ENCODE measurements at places on chromosomes 11 and 22.

DNA sequence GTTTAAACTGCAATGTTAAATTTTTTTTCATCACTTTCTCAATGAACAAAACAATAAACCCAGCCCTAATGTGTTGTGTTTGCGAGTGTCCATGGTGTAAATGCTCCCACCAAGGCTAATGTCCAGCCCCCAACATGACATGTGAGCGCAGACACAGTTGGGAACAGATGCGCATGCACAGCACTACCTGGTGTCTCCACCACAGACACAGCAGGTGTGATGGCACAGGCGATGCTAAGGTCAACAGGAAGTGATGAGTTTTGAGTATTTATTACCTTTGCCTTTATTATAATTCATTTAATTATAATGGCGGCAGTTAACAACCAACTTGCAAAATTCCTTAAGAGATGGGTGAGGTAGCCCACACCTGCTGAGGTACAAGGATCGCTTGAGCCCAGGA lies 42.9 kb downstream of the MICAL3 start:
- DNase-seq: no peak

DNA sequence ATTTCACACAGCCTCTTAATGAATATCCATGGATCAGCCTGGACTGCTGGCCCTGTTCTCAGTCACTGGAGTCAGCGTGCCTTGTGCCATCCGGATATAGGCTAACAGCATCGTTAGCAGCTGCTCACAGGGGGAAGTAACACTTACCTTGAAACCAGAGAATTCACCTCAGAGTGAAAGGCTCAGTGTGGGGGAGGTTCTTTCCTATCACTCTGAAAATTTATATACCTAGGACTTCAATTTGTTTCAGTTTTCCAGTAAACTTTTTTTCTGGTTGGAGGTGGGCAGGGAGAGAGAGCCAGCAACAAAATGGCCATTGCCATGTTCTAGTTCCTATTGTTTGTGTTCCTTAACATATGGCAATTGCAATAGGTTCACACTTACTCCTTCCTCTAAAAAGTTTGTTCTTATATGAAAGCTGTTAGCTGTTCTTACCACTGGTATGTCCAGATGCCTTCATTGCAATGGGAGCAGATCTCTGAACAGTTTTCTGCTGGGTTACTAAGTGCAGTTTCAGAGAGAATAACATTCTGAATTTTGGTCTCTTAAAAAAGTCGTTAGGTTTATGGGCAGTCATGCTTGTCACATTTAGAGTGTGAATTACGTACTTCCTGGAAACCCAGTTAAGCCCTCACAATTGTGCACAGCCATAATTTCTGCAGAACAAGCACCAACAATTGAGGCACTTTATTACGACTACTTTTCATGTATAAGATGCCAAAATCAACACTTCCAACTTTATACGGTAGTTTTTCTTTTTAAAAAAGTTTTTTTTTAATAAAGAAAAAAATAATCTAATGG lies 247.6 kb downstream of the CADM1 start:
- peak; percentile 39 for DNase-seq

GRCh38 chr22:48256041-48256739 lies 1493.7 kb downstream of the TBC1D22A start:
- no peak for DNase-seq

- no peak for DNase-seq
Measured at GRCh38 chr11:44831605-44832394, 105.0 kb downstream of the TSPAN18 start.

DNA sequence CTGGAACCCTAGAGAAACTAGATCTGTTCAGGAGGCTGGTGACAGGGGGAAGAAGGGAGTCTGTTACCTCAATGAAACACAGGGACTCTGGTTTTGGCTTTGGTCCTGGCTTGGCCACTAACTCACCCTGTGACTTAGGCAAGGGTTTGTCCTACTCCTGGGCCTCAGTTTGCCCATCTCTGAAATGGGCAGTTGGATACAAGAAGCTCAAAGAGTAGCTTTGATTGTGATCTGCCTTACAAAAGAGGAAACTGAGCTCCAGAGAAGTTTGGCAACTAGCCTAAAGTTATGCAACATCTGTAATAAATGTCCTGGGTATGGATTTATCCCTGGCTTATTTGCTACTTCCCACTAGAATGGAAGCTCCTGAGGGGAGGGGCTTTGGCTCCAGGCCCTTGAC lies 24.0 kb upstream of the LMO1 start:
- no peak for DNase-seq

- DNase-seq: no peak
Measured at GRCh38 chr11:119957951-119958350, 180.0 kb downstream of the TRIM29 start.

GRCh38 chr11:45280449-45280848 lies 5.7 kb downstream of the SYT13 start:
- DNase-seq: no peak

DNA sequence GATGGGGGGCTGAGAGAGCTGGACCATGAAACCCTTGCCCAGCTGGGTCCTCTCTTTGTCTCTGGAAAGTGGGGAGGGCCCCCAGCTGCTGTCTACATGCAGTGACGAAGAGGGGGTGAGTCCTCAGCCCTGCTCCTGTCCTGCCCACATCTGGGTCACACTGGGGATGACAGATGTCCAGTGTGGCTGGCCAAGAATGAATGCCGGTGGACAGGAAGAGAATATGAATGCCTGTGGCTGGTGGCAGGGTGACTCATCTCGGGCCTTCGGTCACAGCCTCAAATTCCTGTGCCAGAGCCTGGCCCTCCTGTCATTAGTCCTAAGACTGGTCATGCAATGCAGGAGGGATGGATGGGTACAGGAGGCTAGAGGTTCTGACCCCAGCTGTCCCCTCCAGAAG lies 2.2 kb upstream of the PNPLA3 start:
- DNase-seq: no peak

GRCh38 chr22:50225200-50225969 lies 19.4 kb downstream of the TUBGCP6 start:
- DNase-seq: no peak

DNA sequence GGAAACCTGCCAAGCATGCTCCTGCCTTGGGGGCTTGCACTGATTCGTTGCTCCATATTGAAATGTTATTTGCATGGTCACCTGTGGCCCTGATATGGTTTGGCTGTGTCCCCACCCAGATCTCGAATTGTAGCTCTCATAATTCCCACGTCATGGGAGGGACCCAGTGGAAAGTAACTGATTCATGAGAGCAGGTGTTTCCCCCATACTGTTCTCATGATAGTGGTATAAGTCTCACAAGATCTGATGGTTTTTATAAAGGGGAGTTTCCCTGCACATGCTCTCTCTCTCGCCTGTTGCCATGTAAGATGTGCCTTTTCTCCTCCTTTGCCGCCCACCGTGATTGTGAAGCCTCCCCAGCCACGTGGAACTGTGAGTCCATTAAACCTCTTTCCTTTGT lies 402.4 kb downstream of the ETS1 start:
- no peak for DNase-seq

DNA sequence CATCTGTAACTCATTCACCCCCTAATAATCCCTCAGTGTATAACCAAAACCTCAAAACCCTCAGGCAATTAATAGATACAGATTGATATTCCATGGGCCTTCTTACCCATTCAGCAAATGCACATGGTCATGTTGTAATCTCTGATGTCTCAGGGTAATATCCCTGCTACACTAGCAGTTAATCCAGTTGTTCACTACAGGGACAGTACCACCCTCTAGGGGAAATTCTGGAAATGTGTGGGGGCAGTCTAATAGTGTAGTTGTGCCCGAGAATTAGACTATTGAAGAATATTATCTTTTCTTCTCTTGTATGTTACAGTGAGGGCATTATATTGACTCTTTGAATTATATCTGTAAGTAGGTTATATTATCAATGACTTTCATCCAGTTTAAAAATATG lies 175.4 kb downstream of the CWF19L2 start:
- no peak for DNase-seq

- peak; percentile 72 for DNase-seq
Measured at GRCh38 chr11:120235024-120235628, 4.8 kb upstream of the POU2F3 start.

DNA sequence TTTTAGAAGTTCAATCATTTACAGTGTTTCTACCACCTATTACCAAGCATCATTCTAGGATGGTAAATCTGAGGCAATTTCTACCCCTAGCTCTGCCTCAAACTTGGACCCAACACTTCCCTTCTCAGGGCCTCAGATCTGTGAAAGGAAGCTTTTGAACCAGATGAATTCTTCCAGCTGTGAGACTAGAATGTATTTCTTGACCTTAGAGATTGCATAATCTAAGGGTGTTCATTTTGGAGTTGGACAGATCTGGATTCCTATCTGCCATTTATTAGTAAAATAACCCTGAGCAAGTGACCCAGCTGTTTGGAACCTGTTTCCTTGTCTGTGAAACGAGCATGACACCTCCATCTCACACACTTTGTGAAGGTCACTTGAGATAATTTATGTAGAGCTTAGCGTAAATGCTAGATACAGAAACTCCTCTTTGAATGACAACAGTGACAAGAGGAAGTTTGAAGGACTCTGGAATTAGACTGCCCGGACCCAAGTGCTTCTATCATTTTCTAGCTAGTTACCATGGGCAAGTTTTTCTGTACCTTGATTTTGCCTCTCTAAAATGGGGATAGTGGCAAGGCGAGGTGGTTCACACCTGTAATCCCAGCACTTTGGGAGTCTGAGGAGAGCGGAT lies 3.8 kb upstream of the INTS5 start:
- DNase-seq: no peak

GRCh38 chr11:129215506-129216245 lies 23.6 kb upstream of the ARHGAP32 start:
- DNase-seq: no peak

GRCh38 chr22:40194656-40195055 lies 16.9 kb downstream of the TNRC6B start:
- DNase-seq: no peak

DNA sequence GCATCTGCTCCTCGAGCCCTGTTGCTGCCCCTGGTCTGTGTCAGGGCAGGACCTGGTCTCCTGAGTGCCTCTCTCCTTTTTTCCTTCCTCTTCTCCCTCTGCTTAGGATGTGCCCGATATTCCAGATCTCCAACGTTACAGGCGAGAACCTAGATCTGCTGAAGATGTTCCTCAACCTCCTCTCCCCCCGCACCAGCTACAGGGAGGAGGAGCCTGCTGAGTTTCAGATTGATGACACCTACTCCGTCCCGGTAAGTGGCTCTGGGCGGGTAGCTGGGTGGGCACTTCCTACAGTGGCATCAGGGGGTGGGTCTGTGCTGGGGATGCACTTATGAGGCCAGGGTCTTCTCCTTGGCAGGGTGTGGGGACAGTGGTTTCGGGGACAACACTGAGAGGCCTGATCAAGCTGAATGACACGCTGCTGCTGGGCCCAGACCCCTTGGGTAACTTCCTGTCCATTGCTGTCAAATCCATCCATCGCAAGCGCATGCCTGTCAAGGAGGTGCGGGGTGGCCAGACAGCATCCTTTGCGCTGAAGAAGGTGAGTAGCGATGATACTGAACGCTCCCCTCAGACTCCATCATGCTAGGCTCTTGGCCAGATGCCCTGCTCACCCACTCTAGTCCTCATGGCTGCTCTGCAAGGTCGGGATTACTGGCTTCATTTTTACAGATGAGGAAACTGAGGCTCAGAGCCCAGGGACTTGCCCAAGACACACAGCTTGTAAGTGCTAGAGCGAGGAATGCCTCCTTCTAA lies 20.3 kb downstream of the GTPBP1 start:
- DNase-seq: no peak

GRCh38 chr11:45725776-45726492 lies 60.5 kb upstream of the CHST1 start:
- DNase-seq: no peak

DNA sequence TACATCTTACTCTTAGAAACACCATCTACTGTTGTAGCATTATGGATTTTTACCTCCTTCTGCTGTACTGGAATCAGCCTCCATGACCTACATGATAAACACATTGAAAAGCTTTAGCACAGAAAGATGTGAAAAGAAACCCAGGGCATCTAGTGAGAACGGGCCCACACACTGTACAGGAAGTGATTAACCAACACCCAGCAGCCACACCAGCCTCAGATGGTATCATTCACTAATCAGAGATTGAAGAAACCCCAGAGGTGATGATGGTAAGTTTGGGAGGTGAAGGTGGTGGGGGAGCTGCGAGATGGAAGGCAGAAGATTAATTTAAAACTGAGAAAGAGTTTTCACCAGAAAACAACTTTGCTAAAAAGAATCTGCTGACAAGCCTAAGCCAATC lies 46.1 kb downstream of the RASSF10 start:
- DNase-seq: peak; percentile 22

GRCh38 chr11:72730243-72730642 lies 22.0 kb downstream of the ARAP1 start:
- no peak for DNase-seq

DNA sequence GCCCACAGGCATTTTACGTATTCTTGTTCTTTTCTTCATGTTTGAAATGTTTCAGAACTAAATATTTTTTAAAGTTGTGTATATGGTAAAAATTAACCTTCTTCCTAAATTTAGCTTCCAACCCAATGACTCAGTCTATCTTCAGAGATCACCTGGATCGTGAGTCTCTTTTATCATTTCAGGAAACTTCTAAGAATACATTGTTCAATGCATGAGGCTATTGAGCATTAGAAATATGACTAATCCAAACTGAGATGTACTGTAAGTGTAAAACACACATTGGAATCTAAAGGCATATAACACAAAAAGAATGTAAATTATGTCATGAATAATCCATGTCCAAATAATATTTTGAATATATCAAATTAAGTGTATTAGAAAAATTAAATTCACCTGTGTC lies 265.2 kb downstream of the LUZP2 start:
- no peak for DNase-seq

- no peak for DNase-seq
Measured at GRCh38 chr11:15412054-15412453, 297.3 kb downstream of the INSC start.

GRCh38 chr22:26648528-26649388 lies 8.6 kb upstream of the MIAT start:
- DNase-seq: no peak

GRCh38 chr11:13831696-13832095 lies 130.8 kb upstream of the SPON1 start:
- no peak for DNase-seq

DNA sequence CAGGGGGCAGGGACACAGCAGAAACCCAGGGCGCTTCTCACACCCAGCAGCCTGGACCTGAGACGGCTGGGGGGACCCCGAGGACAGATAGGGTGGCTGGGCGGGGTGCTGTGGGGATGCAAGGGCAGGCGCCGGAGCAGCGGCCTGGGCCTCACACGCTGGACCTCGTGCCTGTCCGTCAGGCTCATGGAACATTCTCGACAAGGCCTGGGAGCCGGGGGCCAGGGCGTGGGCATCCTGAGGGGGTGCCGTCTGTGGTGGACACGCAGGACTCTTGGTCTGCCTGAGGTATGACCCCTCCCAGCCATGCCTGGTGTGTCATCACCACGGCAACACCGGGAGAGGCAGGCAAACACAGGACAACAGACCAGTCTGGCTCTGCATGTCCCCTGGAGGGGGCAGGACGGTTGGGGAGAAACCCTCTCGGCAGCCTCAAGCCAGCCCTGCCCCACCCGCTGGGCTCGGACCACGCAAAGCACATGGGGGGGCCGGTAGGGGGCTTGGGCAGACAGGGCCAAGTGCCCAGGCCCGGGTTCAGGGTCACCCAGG lies 21.4 kb downstream of the MRPL23 start:
- no peak for DNase-seq

- no peak for DNase-seq
Measured at GRCh38 chr11:70810133-70810532, 411.8 kb downstream of the CTTN start.

GRCh38 chr11:134670247-134670782 lies 258.3 kb upstream of the B3GAT1 start:
- DNase-seq: no peak

- DNase-seq: no peak
Measured at GRCh38 chr11:29260939-29261705, 755.7 kb downstream of the KCNA4 start.

All from activated CD4-positive, alpha-beta T cell treated with anti-CD3 and anti-CD28 coated beads, Interleukin-10, Interleukin-2, amounts not matched to agents 100 ng/mL and 50 ng/mL, durations not matched to agents 16 hours and 8 hours (primary cell).